Stimulated activated CD4-positive, alpha-beta T cell treated with anti-CD3 and anti-CD28 coated beads, Interleukin-15, amount 100 ng/mL, for 1 hour (primary cell): ENCODE measurements at places on chromosomes 3 and 15.

DNA sequence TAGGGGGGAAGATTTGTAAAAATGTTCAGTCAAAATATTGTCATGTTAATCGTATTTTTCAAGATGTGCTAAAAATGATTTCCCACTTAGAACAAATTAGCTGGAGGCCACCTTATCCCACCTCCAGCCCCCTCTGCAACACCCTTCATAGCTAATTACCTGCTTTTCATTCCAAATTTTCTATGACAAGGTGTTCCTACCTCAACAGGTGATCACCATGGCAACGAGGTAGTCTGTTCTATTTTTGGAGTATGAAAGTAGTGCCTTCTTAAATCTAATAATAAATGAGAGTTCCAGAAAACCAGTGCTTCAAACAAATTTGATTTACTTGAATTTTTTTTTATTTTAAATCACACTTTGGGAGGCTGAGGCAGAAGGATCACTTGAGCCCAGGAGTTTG is 149.8 kb downstream of the FNDC3B start:
- no peak for DNase-seq

- no peak for DNase-seq
Measured at GRCh38 chr15:75694241-75695182, 18.1 kb downstream of the CSPG4 start.

GRCh38 chr3:56324473-56324872 is 143.8 kb downstream of the ERC2 start:
- no peak for DNase-seq

GRCh38 chr3:27923349-27924068 is 201.4 kb upstream of the EOMES start:
- DNase-seq = no peak

- DNase-seq = no peak
Measured at GRCh38 chr3:5162102-5162501, 25.4 kb upstream of the EDEM1 start.

DNA sequence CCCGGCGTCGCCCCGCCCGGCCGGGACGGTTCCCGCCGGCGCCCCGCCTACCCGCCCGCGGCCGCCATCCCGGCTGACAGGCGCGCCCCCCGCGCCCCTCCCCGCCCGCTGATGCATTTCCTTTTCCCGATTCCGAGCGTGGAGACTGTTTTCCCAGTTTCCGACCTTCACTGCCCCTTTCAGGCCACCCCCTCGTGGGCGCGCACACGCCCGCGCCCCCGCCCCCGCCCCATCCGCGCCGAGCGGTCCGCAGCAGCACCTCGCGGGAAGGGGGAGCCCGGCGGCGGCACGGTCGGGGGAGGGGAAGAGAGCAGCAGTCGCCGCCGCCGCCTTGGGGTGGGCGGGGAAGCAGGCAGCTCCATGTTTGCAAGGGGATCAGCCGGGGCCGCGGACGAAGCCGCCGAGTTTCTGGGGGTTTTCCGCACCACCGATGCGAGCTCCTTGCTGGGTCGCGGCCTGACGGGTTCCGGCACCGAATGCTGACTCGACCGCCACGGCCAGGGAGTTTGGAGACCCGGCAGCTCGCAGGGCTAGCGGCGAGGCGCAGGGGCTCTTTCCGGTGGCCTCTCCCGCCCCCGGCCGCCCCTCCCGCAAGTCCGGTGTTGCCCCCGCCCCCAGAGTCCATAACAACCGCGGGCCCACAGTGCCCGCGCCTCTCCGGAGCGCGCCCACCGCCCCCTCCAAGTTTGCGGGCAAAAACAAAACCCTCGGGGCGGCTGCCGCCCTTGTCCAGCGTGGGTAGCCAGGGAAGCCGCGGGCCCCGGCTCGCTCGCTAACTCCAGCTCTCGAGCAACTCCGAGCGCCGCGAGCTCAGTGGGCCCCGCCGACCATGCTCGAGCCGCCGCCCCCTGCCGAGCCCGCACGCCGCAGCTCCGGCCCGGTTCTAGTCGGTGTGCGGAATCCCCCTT is 3.2 kb upstream of the SIN3A start:
- peak; percentile 63 for DNase-seq

DNA sequence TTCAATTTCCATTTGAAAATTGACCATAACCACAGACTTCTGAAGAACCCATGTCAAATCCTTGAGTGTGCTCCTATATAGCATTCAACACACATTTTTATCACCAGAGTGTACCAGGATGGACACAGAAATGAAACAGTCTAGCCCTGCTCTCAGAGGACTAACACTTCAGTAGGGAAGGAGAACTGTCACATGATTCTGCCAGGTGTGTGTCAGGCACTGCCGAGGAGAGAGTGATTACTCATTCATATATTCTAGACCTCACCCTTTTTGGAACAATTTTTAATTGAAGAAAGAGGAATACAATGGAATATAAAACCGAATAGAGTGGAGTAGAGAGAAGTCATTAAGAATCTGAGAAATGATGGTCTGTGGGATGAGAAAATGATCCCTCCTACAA is 125.8 kb downstream of the ERC2 start:
- DNase-seq = no peak

DNA sequence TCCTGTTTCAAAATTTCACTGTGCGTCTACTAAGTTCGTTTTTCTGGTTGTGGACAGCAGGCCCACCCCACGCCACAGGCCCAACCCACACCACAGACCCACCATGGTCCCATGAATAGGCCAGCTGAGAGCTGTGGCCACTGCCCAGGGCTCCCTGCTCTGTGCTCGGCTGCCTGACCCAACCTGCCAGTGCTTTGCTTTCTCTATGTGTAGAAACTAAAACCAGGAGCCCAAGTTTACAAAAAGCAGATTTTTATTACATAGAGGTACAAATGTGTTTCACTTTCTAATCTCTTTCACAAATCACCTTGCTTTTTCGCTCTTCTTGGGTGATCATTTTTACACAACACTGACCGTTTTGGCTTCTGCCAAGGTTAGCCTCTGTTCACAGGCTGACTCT is 69.1 kb downstream of the HERC2 start:
- DNase-seq = no peak

- no peak for DNase-seq
Measured at GRCh38 chr3:53312832-53313231, 34.5 kb downstream of the DCP1A start.

DNA sequence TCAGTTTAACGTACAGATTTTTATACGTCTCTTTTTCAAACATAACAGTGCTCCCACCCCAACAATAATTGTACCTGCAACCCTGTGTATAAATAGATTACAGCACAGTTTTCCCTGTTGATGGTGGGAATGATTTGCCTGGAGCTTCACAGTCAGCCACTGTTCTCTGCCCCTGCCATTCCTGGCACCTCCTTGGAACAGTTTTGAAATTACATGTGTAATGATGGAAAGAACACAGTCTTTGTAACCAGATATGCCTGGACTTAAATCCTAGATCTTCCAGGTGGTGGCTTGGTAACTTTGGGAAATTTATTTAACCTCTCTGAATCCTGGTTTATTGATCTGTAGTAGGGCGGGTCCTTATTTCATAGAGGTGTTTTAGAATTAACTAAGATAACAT is 27.0 kb downstream of the CRYBG3 start:
- no peak for DNase-seq

DNA sequence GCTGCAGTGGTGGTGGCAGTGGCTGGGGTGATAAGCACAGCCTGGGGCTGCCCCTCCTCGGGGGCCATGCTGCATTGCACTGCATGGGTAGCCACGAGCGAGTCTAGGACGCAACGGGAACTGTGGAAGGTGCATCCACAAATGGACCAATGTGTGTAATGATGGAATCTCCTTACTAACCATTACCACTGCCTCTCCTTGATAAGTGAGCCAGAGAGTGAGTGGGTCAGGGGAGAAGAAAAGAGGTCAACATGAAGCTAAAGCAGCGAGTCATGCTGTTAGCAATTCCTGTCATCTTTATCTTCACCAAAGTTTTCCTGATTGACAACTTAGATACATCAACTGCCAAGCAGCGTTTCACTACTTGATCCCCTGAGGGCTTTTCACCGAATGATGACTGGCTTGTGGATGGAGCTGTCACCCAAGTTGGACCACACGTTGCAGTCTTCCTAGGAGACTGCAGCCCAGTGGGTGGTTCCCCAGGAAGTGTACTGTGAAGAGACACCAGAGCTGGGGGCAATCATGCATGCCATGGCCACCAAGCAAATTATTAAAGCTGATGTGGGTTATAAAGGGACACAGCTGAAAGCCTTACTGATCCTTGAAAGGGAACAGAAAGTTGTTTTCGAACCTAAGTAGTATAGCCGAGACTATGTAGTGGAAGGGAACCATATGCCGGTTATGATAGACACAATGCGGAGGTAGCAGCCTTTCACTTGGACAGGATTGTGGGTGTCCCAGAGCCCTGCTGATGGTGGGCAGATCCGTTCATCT is 20.6 kb downstream of the SAMD7 start:
- no peak for DNase-seq

DNA sequence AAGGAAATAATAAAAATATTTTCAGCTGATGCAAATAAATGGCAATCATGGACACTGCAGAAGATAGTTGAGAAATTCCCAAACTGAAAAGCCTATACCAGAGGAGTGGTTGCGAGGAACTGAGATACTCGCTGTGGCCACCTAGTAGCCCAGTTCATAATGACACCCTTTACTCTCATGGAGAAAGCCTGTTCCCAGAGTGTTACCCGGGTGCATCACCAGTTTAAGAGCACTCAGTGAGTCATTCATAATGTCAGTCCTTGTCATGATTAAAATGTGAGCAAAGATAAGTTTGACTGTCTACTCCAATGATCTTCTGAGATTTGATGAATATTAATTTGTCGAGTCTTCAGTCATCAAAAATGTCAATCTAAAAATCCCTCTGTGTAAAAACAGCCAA is 138.4 kb upstream of the LRRC3B start:
- no peak for DNase-seq

DNA sequence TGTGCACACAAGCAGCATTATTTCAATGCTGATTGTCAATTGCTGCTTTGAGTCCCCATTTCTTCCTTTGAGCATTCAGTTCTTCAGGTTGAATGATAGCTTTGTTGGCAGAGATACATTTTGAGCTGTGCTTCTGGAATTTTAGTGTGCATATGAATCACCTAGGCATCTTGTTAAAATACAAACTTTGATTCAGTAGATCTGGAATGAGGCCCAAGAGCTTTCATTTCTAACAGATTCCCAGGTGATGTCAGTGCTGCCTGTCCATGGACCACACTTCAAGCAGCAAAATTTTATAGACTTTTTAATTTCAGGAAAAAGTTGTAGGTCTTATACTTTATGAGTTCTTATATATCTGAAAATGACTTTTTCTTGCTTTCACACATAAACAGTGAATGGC is 131.1 kb downstream of the ADAMTSL3 start:
- DNase-seq = no peak

GRCh38 chr3:153951276-153951675 is 169.9 kb upstream of the ARHGEF26 start:
- DNase-seq = no peak
